ENCODE measurements at places on chromosomes 7 and 10.

GRCh38 chr10:51075043-51075872, 971 bp downstream of the PRKG1 start:
- DNase-seq: no peak

- DNase-seq: no peak
These were observed 117.2 kb downstream of the ANLN start for GRCh38 chr7:36506820-36507219.

DNA sequence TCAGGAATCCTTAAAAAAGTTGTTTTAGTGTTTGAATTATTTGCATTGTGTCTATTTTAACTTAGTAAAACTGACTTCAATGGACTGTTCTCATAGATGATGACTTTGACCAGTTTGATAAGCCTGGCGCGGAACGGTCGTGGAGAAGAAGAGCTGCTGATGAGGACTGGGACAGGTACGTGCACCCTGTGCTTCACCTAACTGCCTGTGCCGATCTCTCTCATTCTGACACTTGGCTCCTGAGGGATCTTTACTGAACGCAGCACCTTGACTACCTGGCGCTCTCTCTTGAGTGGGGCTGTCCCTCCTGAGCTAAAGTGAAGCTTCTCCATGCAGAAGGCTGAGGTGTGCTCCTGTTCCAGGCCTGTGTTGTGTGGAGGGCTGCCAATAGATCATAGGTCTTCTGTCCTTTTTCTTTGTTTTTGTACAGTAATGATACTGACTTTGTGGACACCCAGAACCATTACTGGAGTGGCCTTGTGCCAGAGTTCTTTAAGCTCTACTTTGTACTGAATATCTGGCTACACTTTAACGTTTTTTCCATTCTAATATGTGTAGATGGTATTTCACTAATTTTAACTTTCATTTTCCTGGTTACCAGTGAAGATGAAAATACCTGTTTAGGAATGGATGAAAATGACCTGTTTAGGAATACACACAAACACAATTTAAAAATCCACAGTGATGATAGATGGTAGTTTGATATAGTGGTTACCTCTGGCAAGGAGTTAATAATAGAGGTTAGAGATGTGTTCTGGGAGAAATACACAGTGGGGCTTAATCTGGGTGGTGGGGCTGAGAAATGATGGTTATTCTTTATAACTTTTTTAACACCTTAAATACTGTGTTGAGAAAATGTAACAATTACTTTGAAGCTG, 20.9 kb downstream of the RBM33 start:
- no peak for DNase-seq

- DNase-seq: no peak
These were observed 23.7 kb upstream of the ITGB1 start for GRCh38 chr10:32981760-32982159.

- no peak for DNase-seq
These were observed 28.7 kb downstream of the HDAC9 start for GRCh38 chr7:18524248-18524647.

DNA sequence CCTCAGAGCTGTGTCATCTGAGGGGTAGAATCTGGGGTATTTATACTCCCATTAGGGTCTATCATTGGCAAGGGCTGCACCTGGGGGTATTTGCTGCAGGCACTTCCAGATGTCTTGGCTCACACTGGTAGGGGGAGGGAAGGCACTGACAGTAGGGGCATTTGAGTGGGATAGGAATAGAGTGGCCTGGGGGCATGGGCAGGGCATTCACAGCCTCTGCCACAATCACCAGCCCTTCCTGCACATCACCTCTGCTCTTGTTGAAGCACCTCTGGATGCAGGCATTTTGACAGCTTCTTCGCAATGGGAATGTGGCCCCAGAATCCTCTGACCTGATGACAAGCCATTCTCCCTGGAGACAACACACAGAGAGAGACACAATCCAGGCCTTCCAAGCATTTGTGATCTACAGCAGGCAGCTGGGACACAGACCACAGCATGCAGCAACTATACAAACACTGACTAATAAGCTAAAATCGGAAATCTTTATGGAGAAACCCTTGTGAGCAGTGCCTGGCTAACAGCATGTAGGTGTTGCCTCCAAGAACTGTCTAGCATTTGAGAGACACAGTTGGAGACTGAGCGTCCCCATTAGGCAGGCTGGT, 178.5 kb downstream of the KCNMA1 start:
- DNase-seq: no peak

DNA sequence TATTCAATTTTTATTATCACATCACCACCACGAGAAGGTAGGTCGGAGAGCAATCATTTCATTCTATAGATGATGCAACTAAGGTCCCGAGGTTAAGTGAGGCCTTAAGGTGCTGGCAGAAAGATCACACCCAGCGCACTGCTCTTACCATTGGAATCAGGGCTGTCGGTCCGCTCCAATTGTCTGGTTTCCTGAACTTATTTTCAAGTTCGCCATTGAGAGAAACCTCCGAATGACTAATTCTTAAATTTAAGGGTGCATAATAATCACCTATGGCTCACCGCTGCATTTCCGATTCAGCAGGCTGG, 625 bp upstream of the GSTO2 start:
- no peak for DNase-seq

DNA sequence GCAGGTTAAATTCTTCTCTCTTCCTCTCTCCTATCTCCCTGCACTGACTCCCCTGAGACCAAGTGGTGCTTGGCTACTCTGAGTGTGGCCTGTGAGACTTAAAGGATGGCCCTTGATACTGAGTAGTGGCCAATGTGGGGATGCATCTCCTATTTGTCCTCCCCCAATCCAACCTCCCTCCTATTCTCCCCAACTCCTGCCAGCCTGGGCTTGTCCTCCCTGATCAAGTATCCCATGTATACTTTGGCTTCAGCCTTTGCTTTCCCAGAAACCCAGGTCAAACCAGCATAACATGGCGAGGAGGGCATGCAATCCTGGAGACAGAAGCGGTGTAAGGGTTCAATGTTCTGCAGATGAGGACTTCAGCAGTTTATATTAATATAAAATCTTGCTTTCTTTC, 77.9 kb upstream of the GRB10 start:
- no peak for DNase-seq

GRCh38 chr7:149310113-149310836, 48.3 kb downstream of the ZNF783 start:
- DNase-seq: peak; percentile 68

GRCh38 chr10:28431139-28431538, 101.8 kb upstream of the WAC start:
- DNase-seq: no peak
